ENCODE measurements at places on chromosomes 12 and 14. TPM values are rescaled to one million over a fixed set of nuclear protein-coding genes. Genes with fewer than 3 reads are reported as not detected.

Gene CD27
- 42.3 TPM for total RNA-seq

Gene MUCL1
- 1.2 TPM for total RNA-seq

GRCh38 chr12:49733219-49734017 is 7.9 kb upstream of the TMBIM6 start:
- no peak for DNase-seq

DNA sequence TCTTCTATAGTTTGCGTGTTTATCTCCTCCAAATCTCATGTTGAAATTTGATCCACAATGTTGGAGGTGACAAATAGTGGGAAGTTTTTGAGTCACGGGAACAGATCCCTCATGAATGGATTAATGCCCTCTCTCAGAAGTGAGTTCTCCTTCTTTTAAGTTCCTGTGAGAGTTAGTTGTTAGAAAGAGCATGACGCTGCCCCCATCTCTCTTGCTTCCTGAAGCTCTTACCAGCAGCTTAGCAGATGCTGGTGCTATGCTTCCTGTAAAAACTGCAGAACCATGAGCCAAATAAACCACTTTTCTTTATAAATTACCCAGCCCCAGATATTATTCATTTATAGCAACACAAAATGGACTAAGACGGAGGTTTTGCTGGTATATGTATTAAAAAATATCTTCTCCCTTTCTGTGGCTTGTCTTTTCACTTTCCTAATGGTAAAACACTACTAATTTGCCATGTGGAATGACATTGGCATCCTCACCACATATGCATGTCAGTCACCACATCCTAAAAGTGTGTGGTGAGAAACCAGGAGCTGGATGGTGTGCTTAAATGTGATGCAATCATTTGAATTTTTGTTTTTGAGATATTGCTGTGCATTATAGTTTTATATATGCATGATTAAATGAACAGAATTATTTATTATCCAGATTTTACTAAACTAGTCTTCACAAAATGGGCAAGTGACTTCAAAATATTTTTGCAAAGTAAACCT is 449.3 kb downstream of the ADAMTS20 start:
- no peak for DNase-seq

- no peak for DNase-seq
Measured at GRCh38 chr12:99055299-99055698, 410.2 kb downstream of the APAF1 start.
